ENCODE measurements at places on chromosomes 1 and 21.

DNA sequence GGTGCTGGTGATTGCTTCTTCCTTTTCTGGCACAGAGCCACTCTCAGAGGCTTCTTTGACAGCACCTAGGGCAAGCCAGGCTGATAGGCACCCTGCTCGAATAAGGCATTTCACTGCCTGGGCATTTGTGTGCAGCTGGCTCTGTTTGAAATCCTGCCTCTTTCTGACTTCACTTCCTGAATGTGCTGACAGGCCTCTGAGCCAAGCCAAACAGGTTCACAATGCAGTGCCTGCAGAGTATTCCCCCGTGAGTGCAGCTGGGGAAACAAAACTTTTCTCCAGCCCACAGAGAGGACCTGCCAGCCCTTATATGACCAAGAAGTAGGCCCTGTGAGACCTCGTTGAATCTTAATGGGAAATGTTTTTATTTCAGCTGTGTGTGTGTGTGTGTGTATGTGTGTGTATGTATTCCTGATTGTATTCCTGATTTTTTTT lies 10.4 kb downstream of the JUN start:
- peak; percentile 84 for DNase-seq

GRCh38 chr1:18230840-18231239 lies 123.2 kb downstream of the IGSF21 start:
- DNase-seq, result no peak

- DNase-seq, result no peak
These were observed 251.8 kb upstream of the IRF2BP2 start for GRCh38 chr1:234861761-234862160.

- DNase-seq, result no peak
These were observed 46.3 kb upstream of the SMYD2 start for GRCh38 chr1:214234635-214235025.

DNA sequence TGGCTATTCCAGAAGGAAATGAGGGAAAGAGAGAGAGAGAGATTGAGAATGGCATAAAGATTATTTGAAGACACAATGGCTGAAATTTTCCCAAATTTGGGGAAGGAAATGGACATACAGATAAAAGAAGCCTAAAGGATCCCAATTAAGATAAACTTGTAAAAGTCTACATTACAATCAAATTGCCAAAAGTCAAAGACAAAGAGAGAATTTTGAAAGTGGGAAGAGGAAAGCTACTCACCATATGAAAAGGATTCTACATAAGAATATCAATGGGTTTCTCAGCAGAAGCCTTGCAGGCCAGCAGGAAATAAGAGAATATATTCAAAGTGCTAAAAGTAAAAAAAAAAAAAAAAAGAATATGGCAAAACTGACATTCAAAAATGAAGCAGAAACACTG lies 233.0 kb upstream of the NFIA start:
- no peak for DNase-seq

- DNase-seq, result no peak
These were observed 62.2 kb downstream of the ZNF684 start for GRCh38 chr1:40593449-40594186.

DNA sequence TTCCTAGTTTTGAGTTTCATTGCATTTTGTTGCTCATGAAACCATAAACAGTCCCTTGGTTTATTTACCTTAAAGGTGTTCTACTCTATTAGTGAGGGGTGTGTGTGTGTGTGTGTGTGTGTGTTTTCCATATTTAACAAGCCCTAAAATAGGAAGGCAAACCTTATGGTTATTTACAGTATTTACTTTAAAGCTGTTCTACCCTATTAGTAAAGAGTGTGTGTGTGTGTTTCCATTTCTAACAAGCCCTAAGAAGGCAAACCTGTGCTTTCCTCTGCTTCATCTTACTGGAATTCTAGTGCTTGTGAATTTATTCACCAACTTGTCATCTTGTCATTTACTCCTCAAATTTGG lies 53.6 kb downstream of the CTTNBP2NL start:
- no peak for DNase-seq

DNA sequence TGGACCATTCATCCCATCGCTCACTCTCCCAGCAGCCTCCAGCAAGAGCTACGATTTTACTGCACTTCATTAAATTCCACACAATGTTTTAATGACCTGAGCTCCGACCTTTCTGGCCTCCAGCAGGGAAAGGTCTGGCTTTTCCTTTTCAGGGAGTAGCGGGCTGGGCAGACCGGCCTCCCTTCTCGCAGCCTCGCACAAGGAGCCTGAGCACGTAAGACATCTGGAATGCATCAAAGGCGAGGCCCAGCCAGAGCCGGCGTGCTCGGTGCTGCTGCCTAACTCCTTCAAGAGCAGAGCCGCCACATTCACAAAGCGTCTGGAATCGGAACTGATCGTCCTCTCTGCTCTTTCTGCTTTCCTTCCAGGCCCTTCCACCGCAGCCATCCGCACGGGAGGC lies 32.5 kb upstream of the FHAD1 start:
- DNase-seq, result no peak

- DNase-seq, result no peak
These were observed 69.7 kb upstream of the WNT4 start for GRCh38 chr1:22212400-22213233.

- DNase-seq, result peak; percentile 52
These were observed 62.5 kb upstream of the LYST start for GRCh38 chr1:235929216-235929615.

- no peak for DNase-seq
These were observed 41.6 kb upstream of the PKP1 start for GRCh38 chr1:201241736-201242135.

GRCh38 chr1:36768486-36769178 lies 265.7 kb downstream of the GRIK3 start:
- no peak for DNase-seq

DNA sequence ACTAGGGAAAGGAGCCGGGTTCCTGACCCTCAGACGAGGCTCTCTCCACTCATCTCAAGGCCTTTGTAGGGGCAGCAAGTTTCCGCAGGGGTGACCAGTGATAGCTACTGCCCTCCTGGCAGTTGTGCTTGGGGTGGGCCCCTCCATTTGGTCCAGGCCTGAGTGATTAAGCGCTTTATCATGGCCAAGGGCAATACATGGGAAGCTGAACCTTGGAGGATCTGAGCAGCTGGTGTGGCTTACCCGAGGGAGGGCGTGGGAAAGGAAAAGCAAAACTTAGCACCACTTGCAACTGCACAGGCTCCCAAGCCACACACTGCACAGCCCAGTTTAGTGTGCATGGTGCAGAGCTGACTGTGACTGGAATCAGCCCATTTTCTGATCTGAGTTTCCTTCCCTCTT lies 47.8 kb downstream of the GADD45A start:
- no peak for DNase-seq

- DNase-seq, result no peak
These were observed 232.8 kb downstream of the CHRM3 start for GRCh38 chr1:239619190-239619589.

- DNase-seq, result no peak
These were observed 2.0 kb downstream of the MAPKAPK2 start for GRCh38 chr1:206686478-206687249.

- peak; percentile 72 for DNase-seq
These were observed 7.7 kb downstream of the ZBTB21 start for GRCh38 chr21:42002421-42002958.

DNA sequence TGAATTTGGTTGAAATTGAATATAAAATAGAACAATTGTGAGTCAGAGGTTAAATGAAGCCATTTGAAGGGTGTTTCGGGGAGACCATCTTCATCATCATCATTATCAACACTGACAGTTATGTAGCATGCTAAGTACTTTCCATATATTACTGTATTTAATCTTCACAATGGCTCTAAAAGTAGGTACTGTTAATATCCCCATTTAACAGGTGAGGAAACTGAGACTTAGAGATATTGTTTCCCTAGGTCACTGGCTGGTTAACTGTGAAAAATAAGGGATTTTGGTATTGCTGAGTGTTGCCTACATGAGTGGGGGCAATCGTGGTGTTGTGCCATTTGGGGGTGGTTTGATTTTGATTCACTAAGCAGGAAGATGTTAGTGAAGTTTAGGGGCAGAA lies 100.3 kb downstream of the TBX19 start:
- no peak for DNase-seq

- no peak for DNase-seq
These were observed 637 bp downstream of the PLXNA2 start for GRCh38 chr1:208243527-208243966.

- peak; percentile 79 for DNase-seq
These were observed 134.2 kb downstream of the GDAP2 start for GRCh38 chr1:117795190-117795589.

DNA sequence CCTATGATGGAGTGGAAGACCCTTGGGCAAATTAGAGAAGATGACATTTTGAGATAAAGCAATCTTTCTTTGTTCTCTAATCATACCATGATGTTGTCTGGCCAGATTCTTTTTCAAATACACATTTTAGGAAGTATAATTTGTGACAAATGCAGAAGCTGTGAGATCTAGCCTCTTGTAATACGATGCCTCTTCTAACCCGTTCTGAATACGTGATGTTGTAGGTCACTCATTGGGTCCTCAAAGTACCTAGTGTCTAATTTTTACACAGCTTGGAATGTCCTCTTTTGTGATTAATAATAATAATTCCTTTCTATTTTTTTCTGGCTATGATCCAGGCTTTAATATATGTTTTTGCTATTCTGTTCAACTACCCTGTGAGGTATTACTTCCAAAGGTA lies 502.7 kb downstream of the NUF2 start:
- no peak for DNase-seq

DNA sequence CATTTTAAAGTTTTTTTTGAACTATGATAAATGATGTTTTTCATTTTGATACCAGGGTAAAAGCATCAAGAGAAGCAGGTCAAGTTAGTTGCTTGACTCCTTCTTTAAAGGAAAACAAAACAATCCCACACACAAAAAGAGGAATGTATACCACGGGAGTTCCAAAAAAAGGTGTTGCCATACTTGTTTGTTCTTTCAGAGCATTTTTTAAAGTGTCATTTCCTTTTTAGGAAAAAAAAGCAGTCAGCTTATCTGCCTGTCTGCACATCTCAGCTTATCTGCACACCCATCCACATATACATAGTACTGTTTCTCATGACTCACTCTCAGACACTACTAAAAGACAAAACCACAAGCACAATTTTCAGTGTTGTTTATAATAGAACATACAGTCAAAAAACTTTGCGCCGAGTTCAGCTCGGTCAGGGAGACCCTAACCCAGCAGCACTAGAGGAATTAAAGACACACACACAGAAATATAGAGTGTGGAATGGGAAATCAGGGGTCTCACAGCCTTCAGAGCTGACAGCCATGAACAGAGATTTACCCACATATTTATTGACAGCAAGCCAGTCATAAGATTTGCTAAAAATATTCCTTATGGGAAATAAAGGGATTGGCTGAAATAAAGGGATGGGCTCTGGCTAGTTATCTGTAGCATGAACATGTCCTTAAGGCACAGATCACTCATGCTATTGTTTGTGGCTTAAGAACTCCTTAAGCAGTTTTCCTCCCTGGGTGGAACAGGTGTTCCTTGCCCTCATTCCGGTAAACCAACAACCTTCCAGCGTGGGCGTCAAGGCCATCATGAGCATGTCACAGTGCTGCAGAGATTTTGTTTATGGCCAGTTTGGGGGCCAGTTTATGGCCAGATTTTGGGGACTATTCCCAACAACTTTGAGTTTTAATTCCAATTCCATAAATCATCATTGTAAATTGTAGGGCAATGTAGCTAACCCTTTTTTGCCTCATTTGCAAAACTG lies 11.4 kb upstream of the MNDA start:
- DNase-seq, result no peak

Measured in MG63 (cell line).